ENCODE measurements at places on chromosomes 2 and 18.

DNA sequence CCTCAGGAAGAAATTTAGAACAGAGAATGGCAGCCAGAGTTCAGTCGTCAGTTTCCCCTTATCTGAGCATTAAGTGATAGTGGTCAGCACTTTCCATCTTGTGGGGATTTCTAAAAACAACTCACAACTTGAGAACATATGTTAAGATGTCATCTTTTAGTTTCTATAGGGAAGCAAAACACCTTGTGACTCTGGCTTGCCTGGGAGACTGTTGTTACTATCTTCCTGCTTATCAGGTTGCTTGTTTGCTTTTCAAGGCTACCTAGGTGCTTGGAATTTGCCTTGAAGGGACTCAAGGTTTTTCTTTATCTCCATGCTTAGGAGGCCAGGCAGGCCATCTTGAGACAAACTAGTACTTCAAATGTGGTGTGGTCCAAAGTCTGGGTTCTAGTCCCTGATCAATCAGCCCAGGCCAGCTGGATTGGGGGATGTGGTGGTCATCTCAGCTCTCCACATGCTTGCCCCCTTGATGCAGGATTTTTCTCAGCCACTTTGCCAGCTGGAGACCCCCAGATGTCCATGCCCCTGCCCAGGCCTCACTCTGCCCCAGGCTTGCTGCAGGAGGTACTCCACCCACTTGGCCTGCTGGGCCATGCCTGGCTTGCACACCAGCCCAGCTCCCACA lies 125.9 kb downstream of the LYPD1 start:
- DNase-seq, result no peak

GRCh38 chr2:138444411-138444810 lies 57.2 kb upstream of the SPOPL start:
- no peak for DNase-seq

DNA sequence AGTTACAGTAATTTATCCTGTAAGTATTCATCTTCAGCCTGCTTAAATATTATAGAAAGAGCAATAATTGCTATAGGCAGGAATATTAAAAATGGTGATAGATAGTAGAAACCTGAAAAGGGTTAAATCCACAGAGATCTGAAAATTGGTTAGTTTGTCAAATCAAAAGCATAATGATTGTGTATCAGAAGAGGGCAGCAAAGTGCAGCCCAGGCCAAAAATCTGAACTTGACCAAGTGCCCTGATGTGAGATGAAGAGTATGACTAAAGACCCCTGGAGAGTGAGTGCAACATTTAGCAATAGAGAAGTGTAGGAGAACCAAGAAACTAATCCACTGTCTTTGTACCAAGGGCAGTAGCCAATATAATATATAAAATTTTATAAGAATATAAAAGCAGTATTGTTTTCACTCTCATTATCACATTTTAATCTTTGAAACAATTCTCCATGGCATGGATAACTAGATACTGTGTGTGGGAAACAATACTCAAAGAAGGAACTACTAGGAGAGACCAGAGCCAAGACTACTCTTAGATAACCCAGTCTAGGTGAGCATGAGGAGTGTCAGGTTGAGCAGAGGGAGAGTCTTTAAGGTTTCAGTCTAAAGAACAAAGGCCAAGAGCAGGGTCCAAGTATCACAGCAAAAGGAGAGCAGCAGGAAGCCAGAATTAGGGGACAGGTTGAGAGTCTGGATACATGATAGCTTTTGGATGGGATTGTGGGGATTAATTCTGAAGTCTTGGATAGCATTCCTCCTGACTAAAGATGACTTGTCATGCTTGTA lies 148.7 kb downstream of the CALCRL start:
- no peak for DNase-seq

- DNase-seq, result no peak
Measured at GRCh38 chr18:8984131-8984721, 118.3 kb upstream of the NDUFV2 start.

DNA sequence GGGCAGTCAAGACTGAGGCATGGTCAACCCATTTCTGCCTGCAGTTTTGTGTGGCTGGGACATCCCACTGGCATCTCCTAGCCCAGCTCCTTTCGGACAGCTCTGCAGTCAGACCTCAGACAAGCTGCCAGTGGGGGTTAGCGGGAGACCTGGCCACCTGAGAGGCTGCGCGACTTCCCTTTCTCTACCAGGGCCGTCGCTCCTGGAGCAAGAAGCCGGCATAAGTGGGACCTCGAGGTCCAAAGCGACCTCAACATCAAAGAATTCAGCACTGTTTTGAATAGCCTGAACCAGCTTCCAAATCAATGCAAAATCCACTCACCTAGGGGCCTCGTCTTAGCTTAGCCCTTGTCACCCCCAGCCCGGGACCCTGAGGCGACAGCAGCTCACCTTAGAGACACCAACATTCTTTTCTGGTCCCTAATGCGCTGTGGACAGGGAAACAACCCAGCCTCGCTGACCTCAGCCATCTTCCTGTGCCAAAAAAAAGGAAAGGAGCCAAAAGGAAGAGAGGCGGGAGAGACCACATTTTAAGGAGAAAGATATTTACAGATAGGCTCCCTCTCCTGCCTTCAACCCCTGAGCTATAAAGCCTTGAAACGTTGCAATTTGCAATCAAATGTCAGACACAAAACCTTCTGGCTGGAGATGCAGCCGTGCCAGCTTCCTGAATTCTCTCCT lies 81.2 kb downstream of the GFPT1 start:
- DNase-seq, result no peak

DNA sequence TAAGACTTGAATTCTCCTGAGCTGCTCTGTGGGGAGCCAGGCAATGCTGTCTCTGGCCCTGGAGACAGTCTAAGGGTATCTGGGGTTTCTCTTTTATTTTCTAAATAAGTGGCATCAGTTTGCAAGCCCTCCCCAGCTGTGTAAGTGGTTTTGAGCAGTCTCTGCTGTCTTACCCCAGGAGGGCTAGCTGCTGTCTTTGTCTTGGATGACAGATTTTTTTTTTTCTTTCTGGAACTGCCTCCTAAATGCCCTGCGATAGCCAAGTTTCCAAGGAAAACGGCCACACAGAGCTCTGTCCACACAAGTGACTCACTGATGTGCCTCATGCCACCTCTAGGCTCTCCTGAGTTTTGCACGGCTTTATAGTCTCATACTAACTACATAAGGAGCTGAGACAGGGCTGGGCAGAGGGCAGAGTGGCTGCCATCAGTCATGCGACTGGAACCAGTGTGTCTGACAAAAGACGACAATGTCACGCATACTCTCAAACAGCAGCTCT lies 37.2 kb upstream of the THOC1 start:
- DNase-seq, result no peak

DNA sequence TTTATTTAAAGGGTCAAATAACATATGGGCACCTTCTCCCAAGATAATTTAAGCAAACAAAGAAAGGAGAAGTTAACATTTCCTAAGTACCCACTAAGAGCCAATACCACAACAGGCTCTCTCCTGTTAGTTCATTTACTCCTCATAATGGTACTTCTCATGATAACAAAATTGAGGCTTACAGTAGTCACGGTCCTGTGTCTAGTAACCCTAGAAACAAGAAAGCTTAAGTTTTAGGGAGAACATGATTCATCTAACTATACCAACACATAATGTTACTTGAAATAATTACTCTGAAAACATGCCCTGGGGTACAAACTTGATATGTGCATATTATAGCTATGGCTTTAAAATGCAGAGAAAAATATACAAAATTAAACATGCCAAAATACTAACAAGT lies 19.8 kb downstream of the IWS1 start:
- DNase-seq, result no peak

GRCh38 chr2:159050426-159050825 lies 82.0 kb downstream of the TANC1 start:
- no peak for DNase-seq

DNA sequence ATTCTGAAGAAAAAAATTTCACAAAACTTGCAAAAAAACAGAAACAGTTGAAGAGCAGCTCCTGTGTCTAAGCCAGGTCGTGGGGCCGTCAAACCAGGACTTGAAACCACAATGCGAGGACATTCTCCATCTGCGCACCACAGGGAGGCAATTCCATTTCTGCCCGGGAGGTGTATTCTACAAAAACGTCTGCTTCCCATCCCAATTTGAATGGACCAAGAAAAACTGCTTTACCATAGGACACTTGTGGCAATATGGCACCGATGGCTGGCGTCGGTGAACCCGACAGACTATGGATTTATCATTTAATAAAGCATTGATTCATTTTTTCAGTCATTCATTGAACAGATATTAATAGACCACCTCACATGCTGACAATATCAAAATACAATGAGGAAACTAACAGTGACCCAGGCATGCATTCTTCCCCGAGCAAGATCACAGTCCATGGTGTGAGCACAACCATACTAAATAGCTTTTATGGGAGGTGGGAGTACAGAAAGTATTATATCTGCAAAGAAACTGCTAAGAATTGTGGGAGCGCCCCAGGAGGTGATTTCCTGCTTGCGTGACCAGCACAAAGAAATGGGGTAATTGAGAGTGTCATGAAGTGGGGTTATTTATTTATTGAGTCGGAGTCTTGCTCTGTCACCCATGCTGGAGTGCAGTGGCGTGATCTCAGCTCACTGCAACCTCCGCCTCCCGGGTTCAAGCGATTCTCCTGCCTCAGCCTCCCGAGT lies 10.5 kb upstream of the ZAP70 start:
- DNase-seq, result no peak

GRCh38 chr18:6054256-6054842 lies 159.0 kb upstream of the TMEM200C start:
- no peak for DNase-seq

DNA sequence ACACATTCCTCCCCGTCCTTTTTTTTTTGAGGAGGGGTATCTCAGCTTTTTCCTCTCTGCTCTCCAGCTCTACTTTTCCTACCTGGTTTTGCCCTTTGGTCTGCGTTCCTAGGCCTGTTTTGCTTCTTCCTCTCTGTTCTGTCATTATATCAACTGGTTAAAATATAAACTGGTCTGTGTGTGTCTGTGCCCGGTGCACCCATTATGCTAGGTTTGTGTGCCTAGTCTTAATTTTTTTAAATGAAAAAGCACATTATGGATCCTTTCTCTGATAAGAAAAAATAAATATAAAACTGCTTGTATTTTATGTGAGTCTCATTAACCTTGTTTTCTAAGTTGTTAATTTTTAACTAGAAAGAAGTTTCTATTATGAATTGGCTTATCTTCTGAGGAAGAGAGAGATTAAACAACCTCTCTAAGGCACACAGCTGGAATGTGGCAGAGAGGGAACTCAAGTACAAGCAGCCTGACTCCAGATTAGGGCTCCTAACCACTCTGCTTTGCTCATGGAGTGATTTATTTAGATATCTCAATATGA lies 17.4 kb downstream of the SLC38A11 start:
- no peak for DNase-seq

GRCh38 chr18:45670281-45670962 lies 53.6 kb upstream of the SLC14A1 start:
- DNase-seq, result peak; percentile 47

DNA sequence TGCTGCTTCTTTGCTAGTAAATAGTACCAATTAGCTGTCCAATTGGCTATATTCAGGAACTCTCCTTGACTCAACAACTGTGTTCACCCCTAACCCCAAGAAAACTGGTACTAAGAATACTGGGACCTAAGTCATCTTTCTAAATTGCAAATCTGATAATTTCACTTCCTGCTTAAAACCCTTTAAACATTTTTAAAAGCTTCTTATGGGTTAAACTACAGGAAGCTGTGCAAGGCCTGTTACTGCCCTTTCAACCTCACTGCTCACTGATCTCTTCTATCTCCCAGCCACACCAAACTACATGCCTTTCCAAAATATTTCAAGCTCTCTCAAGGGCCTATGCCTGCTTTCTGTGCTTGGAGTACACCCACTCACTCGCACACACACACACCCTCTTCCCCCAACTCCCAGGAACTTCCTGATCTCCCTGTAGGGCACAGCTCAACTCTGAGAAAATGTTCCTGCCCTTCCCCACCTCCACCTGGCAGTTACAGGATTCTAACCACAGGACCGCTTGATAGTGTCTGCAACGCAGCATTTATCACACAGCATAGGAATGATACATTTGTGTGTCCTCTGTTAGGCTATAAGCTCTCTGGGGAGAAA lies 6.7 kb downstream of the LMAN1 start:
- no peak for DNase-seq

GRCh38 chr2:170714381-170715061 lies 616 bp upstream of the SP5 start:
- no peak for DNase-seq

- DNase-seq, result no peak
Measured at GRCh38 chr2:215422676-215423075, 13.2 kb downstream of the FN1 start.

DNA sequence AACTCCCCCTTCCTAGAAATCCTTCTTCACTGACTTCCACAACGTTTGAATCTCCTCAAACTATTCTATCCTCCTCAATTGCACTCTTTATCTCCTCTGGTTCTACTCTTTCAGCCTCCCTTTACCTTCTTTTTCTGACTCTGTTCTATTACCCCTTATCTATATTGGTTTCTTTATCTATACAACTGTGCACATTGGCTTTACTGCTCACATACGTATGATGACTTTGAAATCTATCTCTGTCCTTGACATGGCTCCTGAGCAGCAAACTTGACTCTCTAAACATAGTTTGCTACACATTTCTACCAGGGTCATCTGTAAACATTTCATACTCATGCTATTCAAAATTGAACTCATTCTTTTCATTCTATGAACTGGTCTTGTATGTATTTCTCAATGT lies 601.0 kb upstream of the LINC00305 start:
- DNase-seq, result no peak

- DNase-seq, result no peak
Measured at GRCh38 chr2:233856184-233856583, 1.8 kb upstream of the HJURP start.

GRCh38 chr18:78769502-78770105 lies 210.0 kb upstream of the SALL3 start:
- DNase-seq, result no peak

DNA sequence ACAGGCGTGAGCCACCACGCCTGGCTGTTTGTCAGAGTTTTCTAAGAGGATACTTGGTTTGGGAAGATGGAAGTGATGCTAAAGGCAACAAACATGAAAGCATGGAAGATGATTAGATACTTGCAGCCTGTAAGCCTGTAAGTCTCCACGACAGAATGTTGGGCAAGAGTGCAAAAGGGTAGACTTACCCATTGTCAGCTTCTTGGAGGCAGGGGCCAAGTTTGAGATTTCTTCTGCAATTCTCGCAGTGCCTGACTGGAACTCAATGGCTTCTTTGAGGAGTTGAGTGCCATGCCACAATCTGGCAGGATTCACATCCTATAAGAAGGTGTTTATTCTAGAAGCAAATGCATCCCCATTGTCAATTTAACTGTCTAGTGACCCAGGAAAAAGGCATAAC lies 70.1 kb upstream of the EFEMP1 start:
- no peak for DNase-seq

DNA sequence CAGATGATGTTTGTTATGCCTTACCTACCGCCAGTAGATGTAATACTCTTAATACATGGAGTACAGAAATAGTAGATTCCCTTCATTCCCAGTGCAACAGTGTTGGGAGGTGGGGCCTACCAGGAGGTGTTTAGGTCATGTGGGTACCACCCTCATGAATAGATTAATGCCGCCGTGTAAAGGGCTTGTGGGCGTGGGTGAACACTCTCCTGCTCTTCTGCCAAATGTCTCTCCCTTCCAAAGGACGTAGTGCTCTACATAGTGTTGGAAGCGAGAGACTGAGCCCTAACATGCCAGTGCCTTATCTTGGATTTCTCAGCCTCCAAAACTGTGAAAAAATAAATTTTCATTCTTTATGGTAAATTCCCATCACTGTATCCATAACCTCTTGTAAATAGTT lies 30.1 kb downstream of the PLEKHA3 start:
- no peak for DNase-seq

All from stimulated activated CD4-positive, alpha-beta T cell treated with anti-CD3 and anti-CD28 coated beads, Interleukin-2, amount 100 ng/mL, for 4 hours (primary cell).